ENCODE measurements at places on chromosomes 16 and 17.

DNA sequence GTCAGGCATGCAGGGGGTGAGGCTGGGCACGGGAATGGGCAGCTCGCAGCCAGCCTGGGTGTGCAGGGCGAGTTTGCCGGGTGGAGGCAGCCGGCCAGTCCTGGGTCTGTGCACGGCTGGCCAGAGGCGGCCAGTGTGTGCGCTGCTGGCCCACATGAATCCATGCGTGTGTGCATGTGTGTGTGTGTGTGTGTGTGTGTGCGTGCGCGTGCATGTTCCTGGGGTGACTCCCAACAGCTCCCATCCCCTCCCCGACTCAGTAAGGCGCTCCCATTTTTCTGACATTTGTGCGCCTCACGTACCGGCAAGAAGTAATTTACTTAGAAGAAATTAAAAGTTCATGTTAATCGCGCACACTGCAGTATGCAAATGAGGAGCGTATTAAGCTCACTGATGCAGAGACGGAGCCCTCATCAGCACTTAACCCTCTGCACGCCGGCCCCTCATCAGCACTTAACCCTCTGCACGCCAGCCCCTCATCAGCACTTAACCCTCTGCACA, 55.4 kb upstream of the ACSF3 start:
- DNase-seq: peak; percentile 4

GRCh38 chr16:77564791-77565390, 130.1 kb upstream of the ADAMTS18 start:
- DNase-seq: no peak

DNA sequence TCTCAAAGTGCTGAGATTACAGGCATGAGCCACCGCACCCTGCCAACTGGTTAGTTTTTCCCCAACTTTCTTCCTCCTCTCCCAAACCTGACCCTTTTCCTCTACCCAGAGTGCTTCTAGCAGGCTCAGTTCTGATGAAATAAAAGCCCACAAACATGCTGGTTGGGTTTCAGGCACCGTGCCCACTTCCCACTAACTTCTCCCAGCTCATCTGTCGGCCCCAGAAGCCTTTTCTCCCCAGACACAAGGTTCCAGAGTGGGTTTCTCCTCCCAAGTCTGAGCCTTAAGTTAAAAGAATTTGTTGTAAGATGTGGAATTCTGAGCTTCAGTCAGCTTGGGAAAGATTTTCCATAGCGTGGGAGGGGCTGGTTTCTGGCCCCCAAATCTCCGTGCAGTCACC, 11.5 kb upstream of the SCN4A start:
- peak; percentile 33 for DNase-seq

DNA sequence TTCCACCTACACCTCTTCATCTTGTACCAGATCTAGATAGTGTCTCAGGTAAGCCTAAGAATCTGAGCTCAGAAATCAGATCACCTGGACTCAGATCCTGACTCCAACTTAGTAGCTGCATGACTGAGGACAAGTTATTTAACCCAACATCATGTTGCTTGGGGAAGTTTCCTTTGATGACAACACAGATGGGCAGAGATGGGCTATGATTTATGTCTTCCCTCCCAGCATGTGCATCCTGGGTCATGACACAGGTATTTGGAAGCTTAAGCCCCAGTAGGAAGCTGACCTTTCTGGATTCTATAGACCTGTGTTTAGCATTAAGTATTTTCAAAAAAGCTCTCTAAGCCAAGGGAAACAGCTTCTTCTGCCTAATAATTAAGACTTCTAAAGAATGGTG, 12.4 kb upstream of the HEATR6 start:
- no peak for DNase-seq

DNA sequence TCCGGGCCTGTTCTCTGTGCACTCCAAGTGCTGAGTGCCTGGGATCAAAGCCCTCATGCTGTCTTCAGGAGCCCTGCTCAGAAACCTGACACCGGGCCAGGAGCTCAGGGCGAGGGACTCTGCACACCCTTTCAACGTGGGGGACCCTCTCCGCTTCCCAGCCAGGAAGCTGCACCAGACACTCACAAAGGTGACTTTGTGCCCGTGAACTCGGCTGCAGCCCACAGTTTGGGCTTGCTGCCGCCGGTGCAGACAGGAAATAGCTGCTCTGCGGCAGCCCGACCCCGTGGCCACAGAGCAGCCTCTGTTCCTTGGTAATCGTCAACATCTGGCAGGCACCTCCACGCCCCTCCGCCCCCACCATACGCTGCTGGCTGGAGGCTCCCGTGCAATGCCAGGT, 93.4 kb upstream of the METRNL start:
- no peak for DNase-seq

DNA sequence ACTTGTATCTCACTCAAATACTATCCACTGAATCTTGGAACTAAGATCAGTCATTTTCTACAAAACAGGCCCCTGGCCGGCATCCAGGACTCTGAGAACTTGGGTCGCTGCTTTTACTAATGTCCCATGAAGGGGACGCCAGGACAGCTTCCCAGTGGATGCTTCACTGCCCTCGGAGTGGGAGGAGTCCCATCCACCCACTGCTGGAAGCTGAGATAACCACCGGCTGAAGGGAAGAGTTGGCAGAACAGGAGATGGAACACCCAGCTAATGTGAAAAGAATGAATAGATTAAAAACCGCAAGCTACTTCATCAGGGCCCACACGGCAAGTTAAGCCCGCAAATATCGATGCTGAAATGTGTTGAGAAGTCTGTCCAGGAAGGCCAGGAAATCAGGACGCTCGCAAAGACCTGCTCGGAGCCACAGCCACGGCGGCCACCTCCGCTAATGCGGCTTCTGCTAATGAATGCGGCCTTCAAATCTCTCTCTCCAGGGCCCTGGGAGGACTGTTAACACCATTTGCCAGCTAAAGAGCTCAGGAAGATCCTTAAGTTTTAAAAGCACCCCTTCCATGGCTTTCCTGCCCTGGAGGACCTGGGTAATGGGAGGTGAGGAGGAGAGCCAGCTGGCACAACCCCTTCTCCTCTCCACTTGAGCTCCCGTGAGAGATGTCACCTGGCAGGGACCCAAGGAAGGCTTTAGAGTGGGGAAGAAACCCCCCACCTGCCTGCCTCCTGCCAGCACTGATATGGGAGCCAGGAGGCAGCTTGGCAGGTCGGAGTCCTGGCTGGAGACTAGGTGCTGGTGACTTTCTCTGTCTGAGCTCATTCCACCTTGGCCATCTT, 226.6 kb upstream of the RPL38 start:
- DNase-seq: peak; percentile 38

DNA sequence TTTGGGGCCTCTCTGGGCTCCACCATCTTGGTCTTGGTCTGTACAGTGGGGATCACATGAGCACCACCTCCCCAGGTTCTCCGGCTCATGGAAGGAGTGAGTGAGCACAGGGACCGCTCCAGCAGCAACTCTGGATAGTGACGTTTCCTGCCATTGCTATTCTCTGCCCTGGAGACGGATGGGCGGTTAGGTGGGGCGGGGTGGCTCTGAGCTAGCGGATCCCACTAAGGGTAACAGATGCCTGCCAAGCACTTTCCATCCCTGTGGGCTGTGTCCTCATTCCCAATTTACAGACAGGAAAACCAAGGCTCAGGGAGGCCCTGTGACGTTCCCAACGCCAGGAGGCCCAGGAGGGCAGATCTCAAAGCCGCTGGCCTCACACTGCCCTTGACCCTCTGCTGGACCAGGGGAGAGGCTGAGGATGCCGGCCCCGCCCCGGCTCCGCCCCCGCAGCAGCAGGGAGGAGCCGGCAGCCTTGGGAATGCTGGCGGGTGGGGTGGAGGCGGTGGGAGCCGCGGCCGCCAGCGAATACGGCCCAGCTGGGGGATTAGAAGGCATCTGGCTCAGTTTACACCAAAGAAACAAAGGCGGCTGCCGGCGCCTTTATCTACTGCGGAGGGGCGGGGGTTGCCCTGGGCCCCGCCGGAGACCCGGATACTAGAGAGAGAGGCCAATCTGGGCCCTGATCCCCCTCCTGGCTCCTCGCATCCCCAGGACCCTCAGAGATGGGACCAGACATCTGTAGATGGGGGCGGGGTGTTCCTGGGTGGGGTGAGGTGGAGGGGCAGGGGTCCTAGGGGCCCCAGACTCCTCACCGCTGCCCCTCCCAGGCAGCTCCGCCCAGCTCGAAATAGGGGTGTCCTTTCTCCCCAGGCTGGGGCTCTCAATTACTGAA, 122.3 kb upstream of the CIBAR2 start:
- DNase-seq: peak; percentile 83

GRCh38 chr17:61002316-61002736, 324.7 kb downstream of the BCAS3 start:
- DNase-seq: no peak

GRCh38 chr16:84813141-84813934, 6.4 kb upstream of the CRISPLD2 start:
- no peak for DNase-seq

Data from heart left ventricle (tissue), 16 donors.